ENCODE measurements at places on chromosomes 1 and 21. TPM values are rescaled to one million over a fixed set of nuclear protein-coding genes. Genes with fewer than 3 reads are reported as not detected.

GRCh38 chr1:21585037-21585436, 75.8 kb downstream of the ALPL start:
- DNase-seq = no peak

DNA sequence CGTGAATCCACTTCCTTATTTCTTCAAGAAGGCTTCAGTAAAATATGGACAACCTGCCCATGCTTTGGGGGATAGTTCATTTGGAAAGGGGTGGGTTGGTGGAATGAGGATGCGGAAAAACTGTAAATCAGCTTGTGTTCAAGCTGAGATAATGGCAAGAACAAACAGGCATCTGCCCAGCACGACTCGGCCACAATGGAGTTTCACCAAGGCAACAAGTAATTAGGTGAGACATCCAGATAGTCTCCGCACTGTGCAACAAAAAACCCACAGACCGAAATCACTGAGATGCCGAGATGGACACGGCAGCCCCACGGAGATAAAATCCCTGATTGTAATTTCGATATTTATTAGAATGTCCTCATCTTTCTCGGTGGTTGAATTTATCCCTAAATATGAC, 455.2 kb downstream of the AJAP1 start:
- DNase-seq = no peak

- no peak for DNase-seq
Measured at GRCh38 chr1:30586671-30587070, 136.7 kb downstream of the MATN1 start.

MIER1 gene
- 42.7 TPM for total RNA-seq

C4BPA gene
- total RNA-seq = 0.09 TPM
